ENCODE measurements at places on chromosomes 13 and 19.

- DNase-seq: peak; percentile 47
Measured at GRCh38 chr13:74052402-74052928, 81.7 kb downstream of the KLF12 start.

- no peak for DNase-seq
Measured at GRCh38 chr13:52353193-52353592, 52.8 kb downstream of the THSD1 start.

GRCh38 chr19:18659281-18660050 is 22.6 kb downstream of the KLHL26 start:
- no peak for DNase-seq

- no peak for DNase-seq
Measured at GRCh38 chr13:54640719-54641118, 1612.1 kb downstream of the OLFM4 start.

Data from renal cortical epithelial cell (primary cell).